CD4-positive, alpha-beta memory T cell (primary cell): ENCODE measurements at places on chromosomes 1 and 21. TPM values are rescaled to one million over a fixed set of nuclear protein-coding genes. Genes with fewer than 3 reads are reported as not detected.
A peak's percentile ranks its signal among the peaks of the same experiment; 100 is the strongest.

Gene EPHB2
- 0.35 TPM for total RNA-seq

Gene SLC35F3
- not detected for total RNA-seq

GRCh38 chr1:234639961-234640360 lies 30.0 kb upstream of the IRF2BP2 start:
- no peak overlapping the region for H3K27ac ChIP-seq
- no peak overlapping the region for H3K4me3 ChIP-seq
- no peaks in the 10 kb centered on the region for H3K4me1 ChIP-seq

DNA sequence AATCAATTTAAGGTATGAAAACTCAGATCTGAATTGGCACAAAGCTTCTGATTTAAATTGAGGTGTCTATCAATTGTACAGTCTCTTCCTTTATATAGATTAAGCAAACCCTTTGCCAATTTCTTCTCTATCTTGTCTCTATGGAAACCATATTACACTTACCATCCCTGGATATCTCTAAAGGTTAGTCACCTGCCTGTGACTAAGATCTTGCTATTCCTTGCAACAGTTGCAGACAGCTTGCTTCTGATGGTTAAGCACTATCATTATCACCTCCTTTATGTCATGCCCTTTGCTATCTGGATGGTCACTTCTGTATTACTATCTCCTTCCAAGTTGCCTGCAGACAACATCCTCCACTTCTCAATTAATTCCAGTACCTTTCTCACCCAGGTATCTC lies 998.6 kb upstream of the B3GALT2 start:
- no peaks in the 10 kb centered on the region for H3K36me3 ChIP-seq
- no peak overlapping the region for H3K27ac ChIP-seq
- no peak for DNase-seq

DNA sequence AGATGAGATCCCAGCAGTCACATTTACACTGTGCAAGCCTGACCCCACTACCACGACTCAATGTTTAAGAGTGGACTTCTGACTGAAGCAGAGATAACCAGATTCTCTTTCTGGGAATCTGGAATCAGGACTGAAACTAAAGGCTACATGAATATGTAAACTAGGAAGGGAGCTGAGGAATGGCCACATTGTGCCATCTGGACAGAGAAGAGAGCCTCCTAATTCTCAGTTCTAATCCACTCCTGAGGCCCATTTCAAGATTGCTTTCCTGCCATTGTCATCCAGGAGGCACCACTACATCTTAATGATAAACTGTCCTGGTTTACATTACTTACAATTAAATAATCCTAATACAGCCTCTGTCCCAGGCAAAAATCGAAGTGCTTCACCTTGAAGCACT lies 6.5 kb downstream of the PAXBP1 start:
- H3K4me1 ChIP-seq, result peaks cover 51% of the 10 kb centered on the region
- DNase-seq, result no peak
- H3K4me3 ChIP-seq, result no peak overlapping the region
- H3K36me3 ChIP-seq, result peaks cover 39% of the 10 kb centered on the region
- H3K27ac ChIP-seq, result no peak overlapping the region
- no peaks in the 10 kb centered on the region for H3K27me3 ChIP-seq

DNA sequence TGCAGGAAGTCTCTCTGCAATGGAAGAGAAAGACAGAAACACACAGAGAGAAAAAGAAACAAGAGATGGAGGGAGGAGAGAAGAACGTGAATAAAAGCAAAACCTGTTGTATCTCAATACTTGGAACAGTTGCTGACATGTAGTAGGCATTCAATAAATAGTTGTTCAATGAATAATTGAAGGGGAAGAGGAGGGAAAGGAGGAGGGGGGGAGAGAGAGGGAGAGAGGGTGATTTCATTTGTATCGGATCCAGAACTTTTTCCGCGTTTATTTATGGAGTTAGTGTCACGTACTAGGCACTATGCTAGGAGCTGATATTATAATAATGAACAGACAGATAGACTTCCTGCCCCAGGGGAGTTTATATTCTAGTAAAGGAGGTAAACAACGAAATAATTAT lies 144.1 kb downstream of the OMA1 start:
- H3K4me1 ChIP-seq, result no peaks in the 10 kb centered on the region
- H3K36me3 ChIP-seq, result no peaks in the 10 kb centered on the region
- H3K4me3 ChIP-seq, result no peak overlapping the region
- H3K27ac ChIP-seq, result no peak overlapping the region
- no peak for DNase-seq
- no peaks in the 10 kb centered on the region for H3K27me3 ChIP-seq

GRCh38 chr21:45226540-45227326 lies 61.0 kb downstream of the POFUT2 start:
- H3K4me3 ChIP-seq, result no peak overlapping the region
- H3K27ac ChIP-seq, result no peak overlapping the region
- peaks cover 43% of the 10 kb centered on the region for H3K4me1 ChIP-seq
- DNase-seq, result peak; percentile 38

DNA sequence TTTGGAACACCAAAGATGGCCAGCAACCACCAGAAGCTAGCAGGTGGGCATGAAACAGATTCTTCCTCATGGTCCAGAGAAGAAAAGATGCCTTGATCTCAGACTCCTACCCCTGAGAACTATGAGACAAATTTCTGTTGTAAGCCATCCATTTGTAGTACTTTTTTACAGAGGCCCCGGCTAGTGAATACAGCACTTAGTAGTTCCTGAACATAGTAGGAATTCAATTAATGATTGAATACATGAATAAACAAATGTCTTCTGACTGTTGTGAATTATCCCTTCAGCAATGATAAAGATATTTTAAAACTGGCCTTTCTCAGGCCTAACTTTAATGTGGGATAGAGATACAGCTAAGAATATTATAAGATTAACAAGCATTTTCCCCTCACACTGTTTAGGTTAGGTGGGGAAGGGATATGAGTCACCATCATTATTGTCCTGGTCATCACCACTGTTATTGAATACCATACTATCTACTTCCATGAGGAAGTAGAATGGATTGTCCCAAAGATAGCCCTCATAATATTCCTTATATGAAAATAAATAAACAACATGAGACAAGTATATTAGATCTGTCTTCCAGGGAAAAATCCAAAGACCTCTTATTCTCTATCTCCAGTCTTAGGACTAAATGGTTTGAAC lies 51.4 kb downstream of the ADCY10 start:
- no peaks in the 10 kb centered on the region for H3K4me1 ChIP-seq
- no peak overlapping the region for H3K27ac ChIP-seq
- no peaks in the 10 kb centered on the region for H3K27me3 ChIP-seq
- DNase-seq, result no peak
- H3K36me3 ChIP-seq, result no peaks in the 10 kb centered on the region

GRCh38 chr1:234978397-234979295 lies 150.0 kb downstream of the TOMM20 start:
- DNase-seq, result peak; percentile 82
- H3K4me1 ChIP-seq, result peaks cover 65% of the 10 kb centered on the region
- H3K36me3 ChIP-seq, result no peaks in the 10 kb centered on the region
- H3K27me3 ChIP-seq, result no peaks in the 10 kb centered on the region
- no peak overlapping the region for H3K4me3 ChIP-seq
